Stimulated activated CD8-positive, alpha-beta memory T cell treated with anti-CD3 and anti-CD28 coated beads, Interleukin-15, amount 100 ng/mL, for 48 hours (primary cell): ENCODE measurements at places on chromosomes 13 and 19.
A peak's percentile ranks its signal among the peaks of the same experiment; 100 is the strongest.

DNA sequence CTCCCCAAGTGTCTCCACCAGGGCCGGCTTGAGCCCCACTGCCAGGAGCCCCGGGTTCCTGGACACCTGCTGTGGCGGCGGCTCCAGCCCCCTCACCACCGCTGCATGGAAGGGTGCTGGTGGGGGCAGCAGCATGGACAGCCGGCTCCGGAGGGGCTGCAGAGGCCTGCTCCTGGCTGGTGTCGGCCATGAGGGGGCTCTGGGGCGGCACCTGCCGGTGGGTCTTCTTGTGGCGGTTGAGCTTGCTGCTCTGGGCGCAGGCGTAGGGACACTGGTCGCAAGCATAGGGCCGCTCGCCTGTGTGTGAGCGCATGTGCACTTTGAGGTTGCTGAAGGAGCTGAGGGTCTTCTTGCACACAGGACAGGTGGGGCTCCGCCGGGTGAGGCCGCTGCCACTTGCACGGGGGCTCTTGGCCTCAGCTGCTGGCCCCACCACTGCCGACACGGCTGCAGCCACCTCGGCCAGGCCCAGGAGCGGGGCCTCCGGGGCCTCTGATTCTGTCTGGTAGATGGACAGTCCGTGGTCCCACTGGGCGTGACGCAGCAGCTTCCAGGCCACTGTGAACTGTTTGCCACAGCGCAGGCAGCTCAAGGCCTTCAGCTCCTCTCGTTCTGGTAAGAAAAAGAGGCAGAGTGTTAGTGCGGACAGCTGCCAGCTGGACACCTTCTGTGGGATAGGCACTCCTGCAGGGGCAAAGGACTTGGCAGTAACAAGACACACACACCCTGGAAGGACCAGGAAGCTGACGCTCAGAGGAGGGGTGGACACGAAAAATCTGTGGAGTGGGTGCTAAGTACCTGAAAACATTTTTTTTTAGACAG lies 4.1 kb downstream of the ZNF296 start:
- no peak for DNase-seq

DNA sequence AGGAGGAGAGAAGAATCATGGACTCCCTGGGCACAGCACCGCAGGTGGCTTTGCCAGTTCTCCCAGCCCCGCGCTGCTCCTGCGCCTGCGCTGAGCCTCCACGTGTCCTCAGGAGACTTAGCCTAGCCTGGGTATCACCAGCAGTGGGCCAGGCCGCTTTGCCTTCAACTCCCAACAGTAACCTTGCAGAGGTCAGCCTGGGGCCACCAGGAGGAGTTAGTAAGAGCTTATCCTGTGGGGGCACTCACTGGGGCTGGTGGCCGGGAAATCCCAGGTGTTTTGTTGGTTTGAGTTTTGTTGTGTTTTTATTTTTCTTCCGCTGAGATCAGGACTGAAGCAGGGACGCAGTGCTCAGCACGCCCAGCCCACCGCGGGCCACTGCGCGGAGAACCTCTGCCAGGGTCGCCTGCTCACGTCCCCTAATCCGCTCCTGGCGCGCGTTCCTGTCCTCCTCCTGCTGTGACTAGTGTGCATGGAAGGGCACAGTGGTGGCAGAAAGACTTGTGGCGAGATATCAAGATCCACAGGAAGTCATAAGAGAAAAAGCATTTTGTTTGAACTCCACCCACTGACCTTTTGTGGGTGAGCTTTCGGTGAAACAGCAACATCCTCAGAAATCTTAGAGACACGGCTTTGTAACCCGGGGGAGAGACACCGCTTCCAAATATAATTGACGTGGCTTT lies 207.4 kb upstream of the RFC3 start:
- DNase-seq: peak; percentile 47

DNA sequence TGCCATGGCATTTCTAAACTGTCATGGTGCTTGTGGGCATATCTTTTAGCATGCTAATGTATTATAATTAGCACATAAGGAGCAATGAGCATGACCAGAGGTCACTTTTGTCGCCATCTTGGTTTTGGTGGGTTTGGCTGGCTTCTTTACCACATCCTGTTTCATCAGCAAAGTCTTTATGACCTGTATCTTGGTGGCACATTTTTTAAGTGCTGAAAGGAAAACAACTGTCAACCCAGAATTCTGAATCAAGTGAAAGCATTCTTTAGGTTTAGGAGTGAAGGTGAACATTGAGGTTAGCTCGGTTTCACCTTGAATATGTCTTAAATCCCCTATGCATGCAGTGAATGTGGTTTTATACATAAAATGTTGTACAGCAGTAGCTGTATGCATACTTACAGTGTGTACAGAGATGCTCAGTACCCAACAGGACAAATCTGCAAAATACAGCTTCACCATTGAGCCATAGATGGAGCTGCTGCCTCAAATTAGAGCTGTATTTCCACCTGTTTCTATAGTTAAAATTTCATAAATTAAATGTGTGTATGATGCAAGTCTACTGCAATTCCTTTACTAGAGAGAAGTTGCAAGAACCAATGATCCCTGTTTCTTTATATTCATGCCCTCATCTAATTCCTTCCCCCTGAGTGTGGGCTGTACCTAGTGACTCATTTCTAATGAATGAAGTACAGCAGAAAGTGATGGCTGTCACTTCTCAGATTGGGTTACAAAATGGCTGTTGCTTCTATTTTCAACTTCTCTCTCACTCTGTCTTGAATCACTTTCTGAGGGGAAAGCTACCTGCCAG lies 25.2 kb upstream of the IGSF23 start:
- DNase-seq: peak; percentile 50

GRCh38 chr13:54750521-54750920 lies 1721.9 kb downstream of the OLFM4 start:
- DNase-seq: no peak

- DNase-seq: no peak
Measured at GRCh38 chr13:75258159-75258782, 223.7 kb downstream of the TBC1D4 start.

- no peak for DNase-seq
Measured at GRCh38 chr19:32022044-32022640, 323.3 kb upstream of the ZNF507 start.

DNA sequence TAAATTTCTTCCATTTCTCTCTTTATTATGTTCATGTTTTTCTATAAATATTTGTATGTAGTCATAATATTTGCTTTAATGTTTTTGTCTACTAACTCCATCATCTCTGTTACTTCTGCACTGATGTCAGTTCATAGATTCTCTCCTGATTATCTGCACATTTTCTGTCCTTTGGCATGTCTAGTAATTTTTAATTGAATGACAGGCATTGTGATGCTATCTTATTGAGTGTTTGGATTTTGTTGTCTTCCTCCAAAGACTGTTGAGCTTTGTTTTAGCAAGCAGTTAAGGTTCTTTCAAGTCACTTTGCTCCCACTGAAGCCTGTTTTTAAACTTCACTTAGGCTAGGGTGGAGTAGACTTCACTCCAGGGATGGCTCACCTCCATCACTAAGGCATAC lies 276.8 kb downstream of the DLEU7 start:
- DNase-seq: no peak

DNA sequence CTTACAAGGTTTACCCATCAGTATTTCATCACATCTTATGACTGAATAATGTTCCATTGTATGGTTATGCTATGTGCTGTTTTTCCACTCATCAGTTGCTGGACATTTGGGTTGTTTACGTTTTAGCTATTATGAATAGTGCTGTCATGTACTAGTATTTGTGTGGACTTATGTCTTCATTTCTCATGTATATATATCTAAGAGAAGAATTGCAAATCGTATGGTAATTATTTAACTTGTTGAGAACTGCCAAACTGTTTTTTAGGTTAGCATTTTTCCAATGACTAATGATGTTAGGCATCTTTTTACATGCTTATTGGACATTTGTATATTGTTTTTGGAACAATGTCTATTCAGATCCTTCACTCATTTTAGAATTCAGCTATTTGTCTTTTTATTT lies 368.3 kb downstream of the LMO7 start:
- DNase-seq: no peak

DNA sequence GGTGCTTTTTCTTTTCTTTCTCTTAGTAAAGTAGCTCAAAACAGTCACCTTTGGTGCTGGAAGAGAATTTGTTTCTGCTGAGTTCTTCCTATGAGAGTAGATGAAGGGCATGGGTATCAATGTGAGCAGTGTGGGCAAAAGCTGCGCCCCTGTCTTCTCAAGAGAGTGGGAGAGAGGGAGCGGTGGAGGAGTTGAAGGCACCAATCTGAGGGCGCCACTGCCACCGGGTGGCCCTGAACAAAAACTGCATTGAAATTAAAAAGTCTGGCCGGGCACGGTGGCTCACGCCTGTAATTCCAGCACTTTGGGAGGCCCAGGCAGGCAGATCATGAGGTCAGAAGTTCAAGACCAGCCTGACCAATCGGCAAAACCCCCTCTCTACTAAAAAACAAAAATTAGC lies 28.7 kb upstream of the EPHX3 start:
- DNase-seq: no peak

DNA sequence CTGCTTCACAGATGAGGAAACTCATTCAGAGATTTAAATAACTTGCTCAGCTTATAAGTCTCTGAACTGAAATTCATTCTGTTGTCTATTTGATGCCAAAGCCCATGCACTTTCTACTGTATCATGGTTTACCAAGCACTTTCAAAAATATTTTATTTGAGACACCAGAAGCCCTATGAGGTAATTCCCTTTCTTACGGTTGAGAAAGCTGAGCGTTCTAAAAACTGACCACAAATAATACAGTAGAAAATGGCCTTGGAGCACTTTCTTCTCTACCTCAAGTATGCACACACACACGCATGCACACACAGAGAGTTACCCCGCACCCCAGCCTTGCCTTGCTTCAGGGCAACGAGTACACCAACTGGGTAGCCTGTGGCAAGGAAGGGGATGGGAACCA lies 228.5 kb downstream of the RFC3 start:
- DNase-seq: no peak
